Amniotic stem cell (primary cell): ENCODE measurements at places on chromosomes 6 and 20.
A peak's percentile ranks its signal among the peaks of the same experiment; 100 is the strongest.

DNA sequence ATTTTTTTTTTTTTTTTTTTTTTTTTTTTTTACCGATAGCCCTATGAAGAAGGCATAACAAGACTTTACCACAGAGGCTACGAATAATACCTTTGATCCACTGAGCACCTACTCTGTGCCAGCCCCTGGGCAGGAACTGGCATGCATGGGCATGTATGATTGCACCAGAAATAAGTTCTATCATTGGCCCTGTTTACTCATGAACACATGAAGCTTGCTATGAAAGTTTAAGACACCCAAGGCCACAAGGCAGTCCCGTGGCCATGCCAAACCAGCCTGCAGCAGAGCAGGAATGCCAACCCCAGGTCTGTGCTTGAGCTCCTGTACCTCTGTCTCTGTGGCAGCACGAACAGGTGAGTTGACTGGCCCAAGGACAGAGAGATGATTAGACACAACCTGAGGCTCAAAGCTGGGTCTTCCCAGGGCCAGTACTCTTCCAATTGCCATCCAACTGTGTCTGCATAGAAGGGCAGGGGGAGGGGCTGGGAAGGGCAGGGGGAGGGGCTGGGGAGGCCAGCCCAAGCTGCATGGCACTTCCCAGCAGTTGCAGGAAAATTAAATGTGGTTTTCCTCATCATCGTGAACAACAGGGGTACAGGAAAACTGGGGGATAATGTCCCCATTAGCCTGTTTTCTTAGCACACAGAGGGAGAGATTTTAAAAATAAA, 63.5 kb downstream of the LRFN2 start:
- no peak for DNase-seq

GRCh38 chr20:24779131-24779530, 169.9 kb upstream of the CST7 start:
- DNase-seq = no peak

DNA sequence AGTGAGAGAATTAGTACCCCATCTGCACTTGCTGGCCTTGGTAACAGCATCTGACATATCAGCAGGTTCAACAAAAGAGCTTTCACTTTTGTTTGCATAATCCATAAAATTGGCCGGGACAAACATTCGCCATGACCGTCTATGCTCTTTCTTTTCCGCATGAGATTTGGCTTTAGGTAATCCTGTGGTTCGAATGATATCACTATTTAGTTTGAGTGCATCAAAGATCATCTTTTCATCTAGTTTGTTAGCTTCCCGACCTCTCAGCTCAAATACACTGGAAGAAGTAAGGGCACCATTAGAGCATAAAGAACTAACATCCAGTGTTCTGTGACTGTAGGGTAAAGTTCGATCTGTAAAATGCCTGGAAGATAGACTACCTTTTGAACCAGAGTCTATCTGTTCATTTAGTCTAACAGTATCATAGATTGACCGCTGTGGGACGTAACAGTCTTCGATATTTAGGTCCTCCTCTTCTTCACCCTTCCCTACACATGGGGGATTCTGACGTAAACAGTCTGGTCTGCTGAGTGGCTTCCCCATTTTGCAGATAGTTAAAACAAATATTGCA, 101.6 kb downstream of the DST start:
- DNase-seq = no peak

GRCh38 chr20:3846378-3846739, 275 bp upstream of the MAVS start:
- DNase-seq = no peak

DNA sequence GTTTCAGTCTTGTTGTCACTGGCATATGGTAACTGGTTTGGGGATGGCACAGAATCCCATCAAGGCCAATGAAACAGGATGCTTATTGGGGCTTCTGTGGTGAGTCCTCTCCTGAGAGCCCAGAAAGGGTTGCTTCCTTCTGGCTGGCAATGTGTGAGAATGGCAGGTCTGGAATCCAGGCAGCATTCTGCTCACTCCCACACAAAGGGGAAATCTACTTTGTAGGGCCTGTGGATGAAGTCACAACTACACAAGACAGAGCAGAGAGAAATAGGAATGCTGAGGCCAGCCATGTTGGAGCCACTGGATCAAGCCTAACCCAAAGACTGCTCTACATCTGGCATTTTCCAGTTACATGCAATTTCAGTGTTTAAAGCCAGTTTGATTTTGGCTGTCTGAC, 15.7 kb downstream of the PLAGL2 start:
- no peak for DNase-seq

DNA sequence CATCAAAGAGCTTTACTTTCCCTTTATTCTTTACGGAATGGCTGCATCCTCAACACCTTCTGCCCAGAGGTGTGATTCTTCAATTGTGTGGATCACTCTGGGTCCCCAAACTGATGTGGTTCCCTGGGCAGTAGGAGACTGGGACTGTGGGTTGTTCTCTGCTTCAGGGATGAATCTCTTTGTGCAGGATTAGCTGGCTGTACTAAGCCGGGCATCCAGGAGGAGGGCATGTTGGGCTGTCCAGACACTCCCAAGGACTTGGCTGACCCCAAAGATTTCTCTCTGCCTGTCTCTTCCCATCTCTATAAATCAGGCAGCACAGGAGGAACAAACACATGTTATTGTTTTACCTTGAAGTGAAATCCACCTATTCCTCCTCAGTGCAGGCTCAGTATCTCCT, 15.3 kb downstream of the FARS2 start:
- no peak for DNase-seq

DNA sequence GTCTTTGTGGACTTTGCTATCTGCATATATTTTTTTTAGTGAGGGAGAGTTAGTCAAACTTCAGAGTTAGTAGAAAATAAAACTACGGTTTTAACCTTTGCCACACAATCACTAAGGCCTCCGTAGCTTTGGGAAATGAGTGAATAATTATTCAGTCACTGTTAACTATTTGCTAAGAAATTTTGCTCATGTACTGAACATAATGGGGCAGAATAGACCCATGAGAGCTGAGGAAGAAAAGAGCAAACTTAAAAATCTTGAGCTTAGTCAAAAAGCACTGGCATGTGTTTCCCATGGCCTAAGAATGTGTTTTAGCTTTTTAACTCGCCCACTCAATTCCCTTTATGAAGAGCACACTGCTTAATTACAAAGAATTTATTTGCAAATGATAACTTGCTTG, 60.4 kb upstream of the SUPT3H start:
- no peak for DNase-seq

DNA sequence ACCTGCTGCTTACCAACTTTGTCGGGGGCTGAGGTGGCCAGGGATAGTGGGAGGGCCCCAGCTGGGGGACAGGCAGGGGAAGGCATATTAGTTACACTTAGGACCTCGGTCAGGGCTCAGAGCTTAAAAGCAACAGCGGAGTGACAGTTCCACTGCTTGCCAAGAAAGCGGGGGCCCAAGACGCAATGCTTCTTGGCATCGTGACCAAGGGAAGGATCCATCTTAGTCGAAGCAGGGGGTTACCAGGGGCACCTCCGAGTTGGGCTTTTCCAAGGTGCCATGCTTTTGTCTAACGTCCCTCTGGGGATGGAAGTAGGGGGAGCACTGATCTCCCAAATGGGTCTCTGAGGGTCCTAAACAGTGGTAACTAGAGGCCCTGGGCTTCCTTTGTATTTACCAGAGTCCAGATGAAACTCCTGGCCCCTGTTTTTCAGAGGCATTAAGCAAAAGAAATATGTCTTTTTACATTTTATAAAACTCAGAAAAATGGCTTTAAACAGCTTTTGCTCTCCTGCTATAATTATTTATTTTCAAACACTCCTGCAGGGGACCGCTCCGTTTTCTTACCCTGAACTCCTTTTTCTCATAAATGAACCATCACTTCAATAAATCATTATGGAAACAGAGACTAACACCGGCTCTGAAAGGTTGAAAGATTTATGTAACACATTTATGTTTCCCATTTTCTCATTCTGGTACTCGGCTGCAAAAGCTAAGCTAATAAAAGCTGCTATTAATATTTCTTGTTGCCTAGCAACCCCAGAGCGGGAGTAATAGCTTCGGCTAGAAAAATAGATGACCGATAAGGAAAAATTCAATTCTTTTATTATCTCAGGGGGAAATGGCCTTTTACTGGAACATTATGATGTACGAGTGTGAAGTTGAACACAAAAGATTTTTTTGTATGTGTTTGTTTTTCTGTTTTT, 100.4 kb downstream of the TOX2 start:
- no peak for DNase-seq

GRCh38 chr20:47551841-47552240, 50.2 kb downstream of the NCOA3 start:
- no peak for DNase-seq

DNA sequence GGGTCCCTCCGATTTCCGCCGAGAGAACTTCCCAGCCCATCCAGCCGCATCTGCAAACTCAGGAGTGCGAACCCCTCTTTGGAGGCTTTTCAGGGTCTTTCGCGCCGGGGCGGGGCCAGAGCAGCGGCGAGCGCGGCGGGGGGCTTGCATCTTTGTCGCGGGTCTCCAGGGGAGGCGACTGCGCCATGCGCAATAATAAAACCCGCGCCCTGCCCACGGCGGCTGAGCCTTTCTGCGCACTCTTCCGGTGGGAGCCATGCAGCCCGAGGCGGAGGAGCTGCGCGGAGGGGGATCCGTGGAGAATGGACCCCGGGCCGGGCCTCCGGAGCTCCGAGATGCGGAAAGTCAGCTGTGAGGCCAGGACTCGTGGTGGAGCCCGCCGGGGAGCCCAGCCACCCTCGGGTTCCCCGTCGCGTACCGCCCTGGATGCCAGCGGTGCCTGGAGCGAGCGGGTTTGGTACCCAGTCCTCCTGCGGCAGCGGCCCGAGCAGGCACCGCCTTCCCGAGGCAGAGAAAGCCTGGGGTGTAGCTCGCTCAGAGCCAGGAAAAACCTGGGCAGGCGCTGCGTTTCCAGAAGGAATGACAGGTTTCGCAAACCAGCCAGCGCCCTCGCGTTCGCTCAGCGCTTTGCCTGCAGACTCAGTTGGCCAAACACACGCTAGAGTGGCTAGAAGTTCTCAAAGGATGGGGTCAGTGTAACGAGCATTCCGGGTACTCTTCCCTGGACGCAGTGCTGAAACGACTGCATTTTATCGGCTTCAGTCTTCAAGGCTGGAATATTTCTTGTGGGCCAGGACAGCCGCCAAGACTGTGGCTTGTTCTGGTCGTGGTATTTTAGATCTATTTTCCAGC, 1.2 kb downstream of the AKAP12 start:
- DNase-seq = peak; percentile 14

GRCh38 chr6:13528232-13528631, 40.8 kb upstream of the GFOD1 start:
- no peak for DNase-seq

DNA sequence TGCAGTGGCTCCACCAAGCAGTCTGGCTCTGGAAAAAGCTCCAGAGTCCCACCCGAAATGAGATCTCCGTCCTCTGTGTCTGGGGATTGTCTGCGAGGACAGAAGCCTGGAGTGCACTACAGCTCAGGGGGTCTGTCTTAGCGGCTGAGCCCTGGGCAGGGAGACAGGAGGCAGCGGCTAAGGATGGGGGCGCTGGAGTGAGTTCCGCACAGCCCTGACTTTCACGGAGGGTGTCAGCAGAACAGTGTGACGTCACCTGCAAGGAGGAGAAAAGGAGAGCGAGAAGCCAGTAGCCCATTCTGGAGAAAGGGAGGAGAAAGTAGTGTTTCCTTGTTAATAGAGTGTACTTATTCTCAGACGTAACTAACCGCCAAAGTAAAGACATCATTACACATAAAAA, 97.6 kb downstream of the FAM50B start:
- DNase-seq = no peak

GRCh38 chr6:128676456-128676855, 156.1 kb upstream of the PTPRK start:
- no peak for DNase-seq

DNA sequence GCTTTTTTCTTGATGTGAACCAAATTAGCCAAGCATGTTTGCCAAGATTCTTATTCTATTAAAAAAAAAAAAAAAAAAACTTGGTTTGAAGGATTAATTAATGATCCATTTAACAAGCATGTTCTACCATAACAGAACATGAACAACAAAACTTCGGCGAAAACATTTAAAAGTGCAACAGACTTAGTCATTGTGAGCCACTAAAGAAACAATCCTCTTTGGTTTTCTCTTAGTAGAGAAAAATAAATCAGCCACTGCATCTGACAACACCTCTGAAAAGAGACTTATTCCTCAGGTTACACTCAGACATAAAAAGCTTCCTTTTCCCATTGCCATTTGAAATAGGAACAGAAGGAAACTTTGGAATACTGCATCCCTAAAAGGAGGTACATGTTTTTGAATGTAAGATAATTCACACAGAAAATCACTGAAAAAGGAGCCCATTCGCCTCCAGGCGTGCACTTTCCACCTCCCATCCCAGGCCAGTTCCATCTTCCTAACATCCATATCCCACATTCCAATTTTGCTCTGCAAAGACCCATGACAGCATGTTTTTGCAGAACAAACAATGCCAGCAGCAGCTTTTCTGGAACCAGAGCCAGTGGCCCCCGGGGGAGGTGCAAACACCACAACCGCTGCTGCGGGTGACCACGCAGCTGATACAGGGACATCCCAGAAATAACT, 79.5 kb downstream of the ZMYND8 start:
- DNase-seq = no peak
